M059J (cell line): ENCODE measurements at places on chromosomes 5 and 9.

DNA sequence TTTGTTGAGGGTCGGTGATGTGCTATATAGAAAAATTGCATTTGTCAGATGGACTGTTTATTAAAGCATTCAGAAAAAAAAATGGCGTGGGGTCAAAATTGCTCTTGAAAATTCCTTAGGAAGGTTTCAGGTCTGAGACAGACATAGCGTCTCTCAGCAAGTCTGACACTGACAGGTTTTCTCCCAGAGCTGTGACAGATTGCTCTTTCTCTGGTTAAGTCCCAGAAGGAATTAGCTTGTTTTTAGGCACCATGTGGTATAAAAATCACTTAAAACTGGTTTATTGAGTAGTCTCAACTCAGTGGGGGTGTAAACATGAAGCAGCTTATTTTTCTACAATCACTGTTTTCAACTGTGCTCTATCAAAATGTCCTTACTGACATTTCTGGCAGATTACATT is 1379.8 kb downstream of the MAT2B start:
- no peak for DNase-seq

DNA sequence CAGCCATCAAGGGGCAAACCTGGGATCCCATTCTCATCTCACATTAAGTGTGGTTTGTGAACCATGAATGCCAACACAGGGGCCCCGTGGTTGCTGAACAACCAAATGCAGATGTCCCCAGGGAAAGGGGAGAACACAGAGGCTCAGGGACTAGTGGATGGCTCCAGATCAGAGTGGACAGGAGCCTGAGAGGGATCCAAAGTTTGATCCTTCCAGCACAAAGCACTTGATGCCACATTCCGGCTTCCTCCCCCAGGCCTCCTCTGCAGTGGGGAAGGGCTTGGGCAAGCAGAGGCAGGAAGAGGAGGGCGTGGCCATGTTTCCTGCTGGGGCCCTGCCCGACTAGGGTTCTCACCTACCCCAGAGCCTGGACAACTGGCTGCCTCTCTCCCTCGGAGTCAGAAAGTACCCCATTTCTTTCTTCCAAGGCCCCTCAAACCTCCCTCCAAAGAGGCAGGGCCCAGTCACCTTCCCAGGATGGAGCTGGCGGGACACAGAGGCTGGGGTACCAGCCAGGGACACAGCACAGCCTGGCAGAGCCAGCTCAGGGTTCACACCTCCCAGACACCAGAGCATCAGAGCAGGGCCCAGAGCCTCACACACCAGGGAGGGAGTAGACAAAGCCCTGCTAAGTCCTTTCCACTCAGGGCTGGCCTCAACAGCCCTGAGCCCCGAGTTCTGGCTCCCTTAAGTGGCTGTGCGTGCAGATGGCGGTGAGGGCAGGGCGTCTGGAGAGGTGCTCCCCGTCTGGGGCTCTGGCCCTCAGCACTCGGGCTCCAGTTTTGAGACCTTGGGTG is 4.3 kb upstream of the RNF44 start:
- no peak for DNase-seq

- no peak for DNase-seq
Measured at GRCh38 chr5:31459594-31459993, 72.3 kb downstream of the DROSHA start.

DNA sequence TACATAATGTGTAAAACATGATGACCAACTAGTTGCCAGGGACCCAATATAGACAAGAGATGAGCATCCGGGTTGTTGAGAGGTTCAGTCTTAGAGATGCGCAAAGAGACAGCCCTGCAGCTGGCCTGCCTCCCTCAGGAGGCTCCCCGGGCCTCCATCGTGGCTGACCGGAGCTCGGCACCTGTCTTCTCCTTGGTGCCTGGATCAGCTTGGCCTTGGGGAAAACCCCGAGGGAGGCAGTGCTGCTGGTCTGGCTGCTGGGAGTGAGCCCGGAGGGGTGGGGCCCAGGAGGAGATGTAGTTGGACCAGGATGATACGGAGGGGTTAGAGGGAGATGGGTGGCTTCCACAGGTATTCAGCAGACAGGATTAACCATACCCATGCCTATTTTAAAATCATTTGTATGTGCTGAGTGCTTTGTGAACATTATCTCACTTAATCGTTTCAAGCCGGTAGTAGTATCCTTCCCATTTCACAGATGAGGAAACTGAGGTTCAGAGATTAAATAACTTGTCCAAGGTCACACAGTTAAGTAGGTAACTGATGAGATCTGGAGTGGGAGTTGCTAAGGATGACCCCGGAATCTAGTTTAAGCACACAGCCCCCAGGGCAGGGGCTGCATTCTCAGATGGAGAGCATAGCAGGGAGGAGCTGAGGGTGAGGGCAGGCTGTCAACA is 173.8 kb downstream of the COL23A1 start:
- no peak for DNase-seq

GRCh38 chr5:57298985-57299491 is 125.2 kb downstream of the GPBP1 start:
- peak; percentile 86 for DNase-seq

GRCh38 chr9:135070198-135070951 is 17.1 kb upstream of the OLFM1 start:
- peak; percentile 7 for DNase-seq

DNA sequence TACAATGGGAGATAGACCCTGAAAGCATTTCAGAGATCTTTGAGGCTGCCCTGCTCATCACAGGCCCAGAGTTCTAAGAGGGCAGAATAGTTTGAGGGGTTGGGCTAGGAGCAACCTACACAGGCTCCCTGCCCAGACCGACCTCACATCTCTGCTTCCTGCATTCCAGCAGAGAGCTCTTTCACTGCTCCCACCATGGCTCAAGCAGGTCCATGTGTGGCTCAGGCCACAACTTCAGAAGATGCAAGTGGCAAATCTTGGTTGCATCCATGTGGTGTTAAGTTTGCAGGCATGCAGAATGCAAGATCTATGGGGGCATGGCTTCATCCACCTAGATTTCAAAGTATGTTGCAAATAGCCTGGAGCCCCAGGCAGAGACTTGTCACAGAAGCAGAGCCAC is 39.0 kb downstream of the GDA start:
- no peak for DNase-seq

GRCh38 chr5:10590226-10590999 is 26.5 kb downstream of the ANKRD33B start:
- DNase-seq = peak; percentile 99

GRCh38 chr5:1748845-1749244 is 50.8 kb downstream of the MRPL36 start:
- no peak for DNase-seq

DNA sequence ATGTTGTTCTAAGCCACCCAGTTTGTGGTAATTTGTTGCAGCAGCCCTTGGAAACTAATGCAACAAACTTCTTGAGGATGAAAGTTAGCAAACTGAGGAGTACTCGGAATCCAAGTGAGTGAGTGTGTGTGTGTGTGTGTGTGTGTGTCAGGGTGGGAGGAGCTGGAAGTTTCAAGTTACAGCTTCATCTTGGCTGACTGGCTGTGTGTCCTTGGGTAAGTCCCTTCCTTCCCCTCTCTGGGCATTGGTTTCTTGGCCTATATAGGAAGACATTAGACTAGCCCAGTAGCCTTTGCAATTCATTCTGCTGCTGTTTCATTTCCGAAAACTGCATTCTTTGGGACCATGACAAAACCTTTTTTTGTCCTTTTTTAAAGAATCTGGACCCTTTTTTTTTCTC is 157.2 kb downstream of the MELK start:
- no peak for DNase-seq

DNA sequence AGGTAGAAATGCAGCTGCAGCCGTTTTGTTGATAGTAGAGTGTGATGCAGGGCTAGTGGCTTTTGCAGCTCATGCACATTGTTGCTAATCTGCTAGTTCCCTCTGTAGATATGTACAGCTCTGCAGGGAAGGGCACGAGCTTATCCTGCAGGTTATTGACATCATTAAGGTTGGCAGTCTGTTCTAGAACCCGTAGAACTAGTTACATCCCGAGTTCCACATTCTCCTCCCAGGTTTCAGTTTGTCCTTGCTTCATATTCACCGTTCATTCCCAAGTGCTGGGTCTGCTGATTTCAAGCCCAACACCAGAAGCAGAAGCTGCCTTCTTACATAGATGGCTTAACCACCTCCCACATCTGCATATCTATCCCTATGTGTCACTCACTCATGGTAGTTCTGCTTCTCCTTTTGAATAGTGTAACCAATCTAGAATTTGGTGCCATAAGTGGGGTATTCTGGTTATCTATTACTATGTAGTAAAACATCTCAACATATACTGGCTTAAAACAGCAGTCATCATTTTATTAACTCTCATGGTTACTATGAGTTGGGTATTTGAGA is 38.1 kb downstream of the CRHBP start:
- peak; percentile 7 for DNase-seq

DNA sequence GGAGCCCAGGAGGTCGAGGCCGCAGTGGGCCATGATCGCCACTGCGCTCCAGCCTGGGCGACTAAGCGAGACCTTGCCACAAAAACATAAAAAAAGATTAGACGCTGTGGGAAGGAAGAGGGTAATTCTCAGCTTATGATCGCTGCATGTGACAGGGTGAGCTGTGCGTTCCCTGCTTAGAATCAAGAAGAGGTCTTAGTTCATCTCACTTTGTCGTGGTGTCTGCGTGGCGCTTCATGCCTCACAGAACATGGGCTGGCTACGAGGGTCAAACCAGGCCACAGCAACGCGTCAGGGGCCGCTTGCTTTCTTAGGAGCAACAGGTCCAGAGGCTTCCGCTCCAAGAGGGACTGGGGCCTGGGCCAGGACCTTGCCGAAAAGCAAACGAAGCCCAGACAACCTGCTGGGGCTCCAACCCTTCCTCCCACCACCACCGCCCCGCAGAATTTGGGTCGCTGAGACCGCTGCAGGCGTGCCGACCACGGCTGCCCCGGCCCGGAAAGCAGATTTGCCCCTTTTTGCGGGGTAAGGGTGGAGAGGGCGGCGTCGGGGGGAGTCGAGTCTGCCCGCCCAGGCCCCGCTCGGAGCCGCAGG is 10.0 kb upstream of the GRIN1 start:
- no peak for DNase-seq

DNA sequence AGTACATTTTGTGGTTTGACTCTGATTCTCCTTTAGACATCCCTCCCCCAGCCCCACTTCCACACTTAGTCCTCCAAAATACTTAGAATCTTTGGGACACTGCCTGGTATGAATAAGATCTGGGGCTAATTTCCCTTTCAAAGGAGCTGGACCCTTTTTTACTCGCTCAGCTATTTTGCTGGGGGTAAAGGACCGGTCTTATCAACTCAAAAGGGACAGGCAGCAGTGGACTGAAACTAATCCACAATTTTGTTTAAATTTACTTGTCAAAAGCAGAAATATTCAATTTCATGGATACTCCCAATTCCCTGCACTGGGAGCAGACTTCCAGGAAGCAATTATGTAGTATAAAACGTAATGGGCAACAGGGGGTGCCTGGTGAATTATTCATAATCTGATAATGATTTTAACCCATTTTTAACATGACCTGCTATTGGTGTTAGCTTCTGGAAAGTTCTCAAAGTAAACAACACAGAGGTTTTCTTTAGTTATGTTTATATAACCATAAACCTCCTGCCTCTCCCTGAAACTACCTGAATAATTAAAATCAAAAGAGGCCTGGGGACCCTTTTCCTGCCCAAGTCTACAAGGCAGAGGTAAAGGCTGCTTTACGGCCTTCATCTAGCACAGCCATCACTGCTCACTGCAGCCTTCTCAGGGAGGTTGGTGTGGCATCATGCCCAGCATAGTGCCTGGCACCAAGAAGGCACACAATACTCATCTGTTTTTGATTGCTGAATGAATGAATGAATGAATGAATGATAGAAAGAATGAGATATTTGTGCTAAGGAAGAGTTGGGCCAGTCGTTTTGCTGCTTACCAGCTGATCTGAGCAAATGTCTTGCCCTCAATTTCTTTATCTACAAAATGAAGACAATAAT is 44.2 kb upstream of the GNPDA1 start:
- peak; percentile 20 for DNase-seq

GRCh38 chr9:75096796-75097195 is 8.5 kb downstream of the OSTF1 start:
- DNase-seq = peak; percentile 40

DNA sequence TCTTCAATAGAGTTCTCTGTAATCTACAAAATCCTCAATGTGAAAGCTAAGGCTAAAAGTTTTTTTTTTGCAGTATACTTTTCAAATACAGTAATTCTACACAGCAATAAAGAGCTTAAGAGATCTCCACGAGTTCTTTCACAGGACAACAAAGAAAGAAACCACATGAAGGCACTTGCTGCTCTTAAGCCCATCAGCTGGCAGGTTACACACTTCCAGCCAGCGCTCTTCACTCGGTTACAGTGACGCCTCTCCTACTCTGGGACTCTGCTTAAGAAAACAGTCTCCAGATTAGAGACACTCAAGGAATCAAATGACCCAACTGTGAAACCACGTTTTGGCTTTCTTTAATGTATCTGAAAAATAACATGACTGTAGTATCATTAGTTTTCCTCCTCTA is 85.0 kb downstream of the ROR2 start:
- DNase-seq = no peak

DNA sequence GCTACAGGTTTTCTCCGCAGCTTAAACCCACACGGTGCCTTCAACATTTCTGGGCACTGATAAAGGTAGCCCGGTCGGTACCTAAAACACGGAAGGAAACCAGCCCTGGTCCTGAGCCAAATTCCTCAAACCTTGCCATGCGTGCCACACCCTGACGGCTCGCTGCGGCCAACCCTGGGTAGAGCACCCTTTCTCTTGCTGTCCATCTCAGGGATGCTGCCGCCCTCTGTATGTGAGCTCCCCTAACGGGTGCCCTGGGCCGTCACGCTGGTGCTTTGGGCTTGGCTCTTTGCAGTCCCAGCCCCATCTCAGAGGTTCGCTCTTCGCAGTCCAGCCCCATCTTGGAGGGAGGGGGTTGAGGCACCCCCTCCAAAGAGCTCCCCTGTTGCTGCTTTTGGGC is 43.9 kb downstream of the PNPLA7 start:
- no peak for DNase-seq

DNA sequence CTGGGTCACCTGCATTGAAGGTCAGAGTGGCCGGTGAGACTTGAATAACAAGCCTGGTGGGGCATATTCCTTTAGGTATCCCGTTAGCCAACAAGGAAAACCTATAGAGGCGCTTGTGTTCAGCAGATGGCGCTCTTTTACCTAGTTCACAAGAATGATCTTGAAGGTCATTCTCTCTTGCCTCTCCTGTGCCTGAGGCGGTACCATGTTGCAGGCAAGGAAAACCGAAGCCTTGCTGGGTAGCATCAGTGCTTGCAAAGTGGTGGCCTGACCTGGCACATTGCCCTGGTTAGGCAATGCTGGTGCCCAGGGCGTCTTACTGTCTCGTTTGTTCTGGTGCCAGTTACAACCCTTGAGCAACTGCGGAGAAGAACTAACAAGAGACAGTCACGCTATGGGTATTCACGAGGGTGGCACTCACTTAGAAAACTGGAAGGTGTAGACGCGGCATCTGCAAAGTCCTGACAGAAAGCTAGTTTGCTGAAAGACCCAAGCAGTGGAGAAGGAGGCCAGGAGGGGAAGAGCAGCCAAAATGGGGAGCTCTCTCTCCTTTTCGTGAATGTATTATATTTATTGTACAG is 56.7 kb downstream of the AOPEP start:
- peak; percentile 100 for DNase-seq

GRCh38 chr9:17782430-17783149 is 203.7 kb downstream of the SH3GL2 start:
- DNase-seq = peak; percentile 36
